ENCODE measurements at places on chromosomes 12 and 14. TPM values are rescaled to one million over a fixed set of nuclear protein-coding genes. Genes with fewer than 3 reads are reported as not detected.
A peak's percentile ranks its signal among the peaks of the same experiment; 100 is the strongest.

The LPAR5 gene
- total RNA-seq: 0.17 TPM

The RASAL1 gene
- not detected for total RNA-seq

The FAM177A1 gene
- total RNA-seq: 59.2 TPM

GRCh38 chr14:71267007-71267513 lies 359.8 kb downstream of the PCNX1 start:
- DNase-seq: no peak

DNA sequence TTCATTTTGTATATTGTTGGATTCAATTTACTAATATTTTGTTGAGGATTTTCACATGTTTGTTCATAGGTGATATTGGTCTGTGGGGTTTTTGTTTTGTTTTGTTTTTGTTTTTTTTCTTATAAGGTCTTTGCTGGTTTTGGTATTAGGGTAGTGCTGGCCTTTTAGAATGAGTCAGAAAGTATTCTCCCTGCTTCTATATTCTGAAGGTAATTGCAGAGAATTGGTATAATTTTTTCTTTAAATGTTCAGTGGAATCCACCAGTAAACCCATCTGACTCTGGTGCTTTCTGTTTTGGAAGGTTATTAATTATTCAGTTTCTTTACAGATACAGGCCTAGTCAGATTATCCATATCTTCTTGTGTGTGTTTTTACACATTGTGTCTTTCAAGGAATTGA lies 8.9 kb downstream of the TOGARAM1 start:
- DNase-seq: no peak

GRCh38 chr12:44626883-44627282 lies 249.2 kb downstream of the NELL2 start:
- no peak for DNase-seq

DNA sequence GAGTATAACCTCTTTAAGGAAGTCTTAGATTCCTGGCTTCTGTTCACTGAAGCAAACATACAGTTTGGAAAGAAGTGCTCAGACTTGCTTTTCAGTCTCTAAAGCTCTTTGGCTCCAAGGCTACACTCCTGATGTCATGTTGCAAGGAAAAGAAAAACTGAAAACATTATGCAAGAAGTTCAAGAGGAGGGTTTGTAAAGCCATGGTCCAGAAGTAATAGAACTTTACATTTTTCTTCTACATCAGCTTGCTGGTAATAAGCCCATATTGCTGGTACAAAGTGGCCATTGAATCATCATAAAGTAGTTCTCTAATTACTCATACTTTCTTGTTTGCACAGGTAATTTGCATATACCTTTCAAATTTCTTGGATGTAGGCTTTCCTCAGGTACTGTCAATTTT lies 83.6 kb downstream of the BBS10 start:
- DNase-seq: no peak

DNA sequence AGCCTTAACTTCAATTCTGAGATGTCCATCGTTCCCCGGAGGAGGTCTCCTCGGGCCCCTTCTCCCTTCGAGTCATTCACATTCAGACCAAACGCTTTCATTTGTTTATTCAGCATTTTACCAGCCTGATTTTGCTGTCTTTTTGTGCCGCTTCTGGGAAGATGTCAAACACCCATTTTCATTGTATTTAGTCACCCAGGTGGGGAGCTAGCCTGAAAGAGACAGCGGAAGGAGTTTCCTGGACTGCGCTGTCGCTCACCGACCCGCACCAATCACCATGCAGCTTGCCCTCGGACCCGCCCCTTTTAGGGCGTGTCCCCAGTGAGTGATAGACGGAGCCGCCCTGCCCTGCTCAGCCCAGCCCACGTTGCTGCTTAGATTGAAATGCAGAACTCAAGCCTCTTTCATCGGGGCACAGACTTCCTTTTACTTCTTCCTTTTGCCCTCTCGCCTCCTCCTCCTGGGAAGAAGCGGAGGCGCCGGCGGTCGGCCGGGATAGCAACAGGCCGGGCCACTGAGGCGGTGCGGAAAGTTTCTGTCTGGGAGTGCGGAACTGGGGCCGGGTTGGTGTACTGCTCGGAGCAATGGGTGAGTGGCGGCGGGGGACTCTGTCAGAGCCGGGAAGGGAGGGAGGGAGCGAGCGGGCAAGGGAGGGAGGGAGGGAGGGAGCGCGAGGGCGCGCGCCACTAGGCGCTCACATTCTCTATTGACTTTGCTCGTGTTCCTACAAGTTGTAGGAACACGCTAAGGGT lies at the start of gene PAX9:
Gene PAX9, plus strand, starts transcription at position 355 of the 752 bp plus-strand sequence. Its CDS starts 230 bp downstream, at position 585.
- peak; percentile 98 for DNase-seq

All from A673 (cell line).